ENCODE measurements at places on chromosomes 16 and 17.

- DNase-seq = peak; percentile 33
Observed at GRCh38 chr17:17681187-17681743, at the start of gene RAI1. RAI1 (plus strand) TSS chr17:17681458; CDS start chr17:17792949, 111,491 bp downstream.

DNA sequence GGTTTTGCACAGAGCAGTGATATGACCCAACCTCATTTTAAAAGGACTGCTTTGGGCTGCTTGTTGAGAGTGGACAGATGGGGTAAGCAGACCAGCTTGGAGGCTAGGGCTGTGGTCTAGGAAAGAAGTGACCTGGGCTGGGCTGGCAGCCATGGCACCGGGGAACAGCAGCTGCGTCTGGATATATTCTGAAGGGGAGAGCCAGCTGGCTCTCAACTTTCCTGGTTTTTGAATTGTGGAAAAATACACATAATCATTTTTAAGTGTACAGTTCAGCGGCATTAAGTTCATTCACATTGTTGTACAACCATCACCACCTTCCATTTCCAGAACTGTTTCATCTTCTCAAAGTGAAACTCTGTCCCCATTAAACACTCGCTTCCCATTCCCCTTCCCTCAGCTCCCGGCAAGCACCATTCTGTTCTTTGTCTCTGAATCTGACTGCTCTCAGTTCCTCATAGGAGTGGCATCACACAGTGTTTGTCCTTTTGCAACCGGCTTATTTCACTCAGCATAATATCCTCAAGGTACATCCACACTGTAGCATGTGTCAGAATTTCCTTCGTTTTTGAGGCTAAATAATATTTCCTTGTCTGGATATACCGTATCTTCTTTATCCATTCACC is 113.2 kb downstream of the SPECC1 start:
- no peak for DNase-seq

DNA sequence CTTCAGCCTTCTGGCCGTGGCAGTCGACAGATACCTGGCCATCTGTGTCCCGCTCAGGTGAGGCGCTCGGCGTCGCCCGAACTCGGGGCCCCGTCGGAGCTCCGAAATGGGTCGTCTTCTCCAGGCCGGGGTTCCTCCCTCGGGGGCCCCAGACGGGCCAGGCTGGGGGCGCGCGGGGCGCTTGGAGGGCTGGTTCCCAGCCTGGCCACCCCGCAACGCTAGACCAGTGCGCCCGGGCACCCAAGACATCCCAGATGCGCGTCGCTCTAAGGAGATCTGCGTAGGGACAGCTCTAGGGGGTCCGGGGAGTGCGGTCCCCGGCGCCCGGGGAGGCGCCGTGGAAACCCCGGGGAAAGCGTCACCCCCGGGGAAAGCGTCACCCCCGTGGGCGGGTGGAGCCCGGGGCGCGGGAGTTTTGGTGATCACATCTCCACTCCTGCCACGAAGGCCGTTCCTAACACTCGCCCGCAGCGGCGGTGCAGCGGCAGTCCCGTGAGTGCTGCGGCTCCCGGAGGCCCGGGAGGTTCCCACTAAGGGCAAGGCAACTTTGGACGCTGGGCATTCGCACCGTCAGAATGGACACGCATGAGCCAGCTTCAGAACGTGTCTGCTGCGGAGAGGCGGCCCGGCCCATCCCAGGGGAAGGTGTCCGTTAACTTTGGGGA is 729 bp downstream of the ADORA2B start:
- DNase-seq = peak; percentile 16

DNA sequence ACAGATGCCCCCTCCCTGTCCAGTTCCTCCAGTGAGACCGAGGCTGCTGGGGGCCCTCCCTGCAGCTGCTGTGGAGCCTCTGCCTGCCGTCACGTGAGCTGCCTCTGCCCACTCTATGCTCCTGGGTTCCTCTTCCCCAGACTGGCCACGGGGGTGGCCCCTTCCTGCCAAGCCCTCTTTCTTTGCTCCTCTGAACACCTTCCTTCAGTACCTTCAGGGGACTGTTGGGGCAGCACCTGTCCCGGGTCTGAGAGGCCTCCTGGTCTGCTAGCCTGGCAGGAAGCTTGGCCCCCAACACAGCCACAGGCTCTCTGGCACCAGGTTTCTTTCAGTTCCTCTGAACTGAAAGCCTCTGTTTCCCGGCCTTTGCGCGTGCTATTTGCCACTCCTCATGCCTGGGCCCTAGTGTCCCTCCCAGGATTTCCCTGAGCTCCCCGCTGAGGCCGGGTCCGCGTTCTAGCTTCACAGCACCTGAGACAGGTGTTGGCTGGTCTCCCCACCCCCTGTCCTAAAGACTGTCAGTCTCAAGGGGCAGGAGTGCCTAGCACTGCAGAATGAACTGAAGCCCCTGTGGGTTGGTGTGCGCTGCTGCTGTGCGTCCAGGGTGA is 6.6 kb upstream of the ATP6V0C start:
- DNase-seq = no peak

DNA sequence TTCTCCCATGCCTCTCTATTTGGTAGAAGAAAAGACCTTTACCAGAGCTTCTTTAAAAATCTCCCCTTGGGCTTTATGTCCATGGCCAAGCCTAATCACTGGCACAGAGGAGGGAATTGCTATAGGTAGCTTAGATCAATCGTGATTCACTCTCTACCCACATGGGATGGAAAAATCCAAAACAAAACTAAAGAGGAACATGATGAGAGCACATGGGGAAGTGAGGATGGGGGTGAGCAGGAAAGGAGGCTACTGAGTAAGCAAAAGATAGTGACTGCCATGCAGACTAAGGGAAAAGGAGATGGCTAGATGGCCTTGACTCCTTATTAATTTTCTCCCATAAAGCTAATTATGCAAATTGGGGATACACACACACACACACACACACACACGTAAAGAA is 201.2 kb downstream of the HS3ST3A1 start:
- DNase-seq = no peak

DNA sequence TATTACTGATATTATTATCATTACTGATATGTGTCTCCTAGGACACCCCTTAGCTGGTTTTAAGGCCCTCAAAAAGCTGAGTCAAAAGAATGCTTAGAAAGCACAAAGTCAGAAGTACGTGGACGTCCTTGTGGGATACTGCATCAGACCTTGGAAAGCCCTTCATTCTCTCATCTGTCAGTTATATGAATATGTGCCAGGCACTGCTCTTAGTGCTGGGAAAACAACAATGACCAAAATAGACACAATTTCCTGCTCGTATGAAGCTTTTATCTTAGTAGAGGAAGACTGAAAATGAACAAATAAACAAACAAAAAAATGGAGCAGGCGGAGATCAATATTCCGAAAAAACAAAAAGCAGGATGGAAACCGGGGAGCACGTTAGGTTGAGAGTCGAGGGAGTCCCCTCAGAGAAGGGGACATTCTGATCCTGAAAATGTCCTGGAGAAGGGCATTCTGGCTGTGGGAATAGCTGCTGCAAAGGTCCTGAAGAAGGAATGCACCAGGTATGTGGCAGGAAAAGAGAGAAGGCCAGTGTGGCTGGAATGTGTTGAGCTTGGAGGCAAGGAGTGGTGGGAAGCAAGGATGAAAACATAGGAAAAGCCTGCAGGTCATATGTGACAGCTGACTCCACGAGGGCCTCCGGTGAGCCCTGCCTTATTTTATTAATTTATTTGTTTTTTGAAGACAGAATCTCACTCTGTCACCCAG is 15.5 kb upstream of the TMEM94 start:
- no peak for DNase-seq

DNA sequence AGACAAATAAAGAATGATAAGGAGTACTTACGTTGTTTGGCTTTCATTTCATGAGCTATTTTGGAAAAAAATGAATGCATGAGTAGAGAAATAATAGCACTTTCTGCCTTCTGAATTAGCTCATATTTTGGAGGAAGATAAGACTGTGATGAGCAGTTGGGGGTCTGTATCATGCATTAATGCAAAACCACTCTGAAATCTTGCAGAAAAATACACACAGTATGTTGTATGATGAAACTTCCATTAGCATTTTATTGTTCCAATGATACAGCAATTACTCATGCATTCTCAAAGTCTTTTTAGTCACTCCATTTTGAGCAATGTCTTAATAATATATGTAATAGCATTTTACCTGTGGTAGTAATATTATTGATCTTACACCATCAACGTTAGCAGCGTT is 571.0 kb downstream of the CDH8 start:
- no peak for DNase-seq

DNA sequence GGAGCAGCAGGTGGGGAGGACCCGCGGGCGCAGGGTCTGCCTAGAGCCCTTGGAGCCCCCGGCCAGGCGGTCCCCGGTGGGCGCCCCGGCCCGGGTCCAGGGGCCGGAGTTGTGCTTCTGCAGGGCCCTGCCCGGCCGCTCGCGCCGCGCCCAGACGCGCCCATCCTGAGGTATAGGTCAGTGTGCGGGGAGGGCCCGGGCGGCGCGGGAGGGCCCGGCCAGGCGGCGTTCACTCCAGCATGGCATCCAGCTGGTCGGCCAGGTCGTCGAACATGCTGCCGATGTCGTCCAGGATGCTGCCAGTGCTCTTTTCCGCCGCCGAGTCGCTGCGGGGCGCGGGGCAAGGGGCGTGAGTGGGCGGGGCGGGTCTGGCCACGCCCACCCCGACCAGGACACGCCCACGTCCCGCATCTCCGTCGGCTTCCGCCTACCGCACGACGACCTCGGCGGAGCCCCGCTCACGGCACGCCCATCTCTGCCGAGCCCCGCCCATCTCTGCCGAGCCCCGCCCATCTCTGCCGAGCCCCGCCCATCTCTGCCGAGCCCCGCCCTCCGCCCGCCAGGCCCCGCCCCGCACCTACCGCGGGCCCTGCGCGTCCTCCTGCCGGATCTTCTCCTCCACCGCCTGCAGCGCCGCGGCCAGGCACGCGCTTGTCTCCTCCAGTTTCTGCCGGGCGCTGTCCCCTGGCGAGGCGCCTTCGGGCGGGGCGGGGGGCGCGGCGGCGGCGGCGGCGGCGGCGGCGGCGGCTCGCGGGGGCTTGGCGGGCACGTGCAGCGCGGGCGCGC is 17.9 kb downstream of the CASKIN1 start:
- no peak for DNase-seq

DNA sequence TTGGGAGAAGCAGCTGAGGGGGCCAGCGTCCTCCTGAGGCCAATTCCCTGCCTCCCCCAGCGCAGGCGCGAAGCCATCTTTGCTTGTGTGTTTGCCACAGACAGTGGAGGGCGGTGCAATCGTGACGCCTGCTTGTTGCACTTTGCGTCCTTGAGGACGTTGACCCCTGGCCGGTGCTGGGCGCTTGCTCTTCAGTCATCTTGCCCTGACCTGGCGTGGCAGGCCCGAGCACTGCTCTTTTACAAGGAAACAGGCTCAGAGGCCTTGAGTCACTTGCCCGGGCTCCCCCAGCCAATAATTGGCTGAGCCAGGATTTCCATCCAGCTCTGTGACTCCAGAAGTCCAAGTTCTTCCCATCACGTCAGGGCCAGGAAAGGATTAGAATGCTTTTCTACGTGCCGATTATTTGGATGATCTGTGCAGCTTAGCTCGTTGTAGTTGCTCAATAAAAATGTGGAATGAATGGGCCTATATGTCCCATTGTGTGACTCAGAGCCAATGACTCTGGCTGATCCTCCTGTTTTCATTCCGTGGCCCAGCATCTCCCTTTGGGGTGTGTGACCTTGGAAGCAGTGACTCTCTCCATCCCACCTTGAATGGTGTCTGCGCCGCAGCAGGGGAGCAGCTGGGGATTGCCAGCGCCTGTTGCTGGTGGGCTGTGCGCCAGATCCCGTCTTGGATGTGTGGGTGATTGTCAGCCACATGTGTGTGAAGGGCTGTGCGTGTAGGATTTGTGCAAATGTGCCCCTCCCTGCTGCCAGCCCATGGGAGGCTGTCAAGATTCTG is 214.1 kb downstream of the SEC14L1 start:
- DNase-seq = no peak

DNA sequence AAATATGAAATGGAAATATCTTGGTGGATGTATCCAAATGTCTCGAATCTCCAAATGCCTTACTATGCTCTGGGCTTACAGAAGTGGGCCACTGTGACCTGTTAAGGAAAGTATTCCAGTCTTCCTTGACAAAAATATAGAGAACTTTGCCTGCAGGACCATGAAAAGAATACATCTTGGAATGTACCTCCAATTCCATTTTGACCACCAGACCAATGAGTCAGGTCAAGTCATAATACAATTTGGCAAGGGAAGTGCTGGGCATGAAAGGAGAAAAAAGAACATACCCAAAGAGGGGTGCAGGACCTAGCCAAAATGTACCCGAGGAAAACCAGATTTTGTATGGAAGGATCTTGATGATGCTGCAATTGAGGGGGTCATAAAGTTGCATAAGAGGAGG is 1153.7 kb upstream of the GOT2 start:
- no peak for DNase-seq

- no peak for DNase-seq
Observed at GRCh38 chr17:15143524-15143923, 121.6 kb downstream of the PMP22 start.

DNA sequence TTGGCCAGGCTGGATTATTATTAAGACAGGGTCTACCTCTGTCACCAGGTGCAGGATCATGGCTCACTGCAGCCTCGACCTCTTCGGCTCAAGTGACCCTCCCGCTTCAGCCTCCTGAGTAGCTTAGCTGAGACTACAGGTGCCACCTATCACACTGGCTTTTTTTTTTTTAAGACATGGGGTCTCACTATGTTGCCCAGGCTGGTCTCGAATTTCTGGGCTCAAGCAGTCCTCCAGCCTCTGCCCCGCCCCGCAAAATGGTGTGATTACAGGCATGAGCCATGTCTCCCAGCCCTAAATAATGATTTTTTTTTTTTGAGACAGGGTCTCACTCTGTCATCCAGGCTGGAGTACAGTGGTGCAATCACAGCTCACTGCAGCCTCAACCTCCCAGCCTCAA is 5.8 kb downstream of the OVCA2 start:
- no peak for DNase-seq

- no peak for DNase-seq
Observed at GRCh38 chr17:57724026-57724728, 20.9 kb downstream of the CCDC182 start.

GRCh38 chr17:29698019-29698777 is 75.5 kb upstream of the CORO6 start:
- DNase-seq = no peak

- DNase-seq = no peak
Observed at GRCh38 chr16:2022723-2023091, 3.1 kb downstream of the NPW start.

DNA sequence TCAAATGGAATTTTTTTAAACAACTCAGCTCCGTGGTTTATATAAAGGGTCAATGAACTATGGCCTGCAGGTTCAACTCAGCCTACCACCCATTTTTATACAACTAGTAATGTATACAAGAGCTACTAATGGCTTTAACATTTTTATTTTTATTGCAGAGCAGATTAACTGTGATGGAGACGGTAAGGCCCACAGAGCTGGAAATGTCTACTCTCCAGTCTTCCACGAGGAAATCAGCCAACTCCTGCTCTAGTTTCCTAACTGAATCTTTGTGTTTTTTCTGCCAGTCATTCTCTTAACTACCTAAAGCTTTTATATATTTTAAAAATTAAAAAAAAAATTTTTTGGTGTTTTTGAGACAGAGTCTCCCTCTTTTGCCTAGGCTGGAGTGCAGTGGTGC is 385.1 kb upstream of the MAF start:
- DNase-seq = no peak

GRCh38 chr17:28741358-28742349 is 2.2 kb upstream of the TRAF4 start:
- DNase-seq = no peak

GRCh38 chr16:4465977-4466779 is 8.2 kb downstream of the NMRAL1 start:
- peak; percentile 65 for DNase-seq

Measured in stimulated activated CD8-positive, alpha-beta memory T cell treated with anti-CD3 and anti-CD28 coated beads, Interleukin-4, amount 100 ng/mL, for 4 hours (primary cell).